ENCODE measurements at places on chromosomes 16 and 17.
A peak's percentile ranks its signal among the peaks of the same experiment; 100 is the strongest.

GRCh38 chr17:32875923-32876416 lies 954 bp downstream of the MYO1D start:
- no peak for DNase-seq

DNA sequence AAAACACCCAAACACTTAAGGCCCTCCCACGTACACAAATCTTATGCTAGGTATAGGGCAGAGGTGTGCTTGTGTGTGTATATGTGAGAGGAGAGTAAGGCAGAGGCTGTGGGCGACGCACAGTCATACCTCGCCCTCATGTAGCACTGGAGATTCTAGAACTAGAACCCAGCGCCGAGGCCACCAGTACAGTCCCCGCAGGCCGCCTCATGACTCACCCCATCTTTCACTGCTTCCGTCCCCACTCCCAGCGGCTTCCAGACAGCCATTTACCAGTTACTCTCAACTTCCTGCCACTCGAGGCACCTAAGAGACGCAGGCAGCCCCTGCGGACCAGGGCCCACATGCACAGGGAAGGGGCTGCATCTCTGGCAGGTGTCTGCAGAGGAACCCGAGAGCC lies 23.2 kb upstream of the CYTH1 start:
- DNase-seq: no peak

GRCh38 chr17:8079291-8080207 lies 8.0 kb downstream of the ALOX12B start:
- no peak for DNase-seq

DNA sequence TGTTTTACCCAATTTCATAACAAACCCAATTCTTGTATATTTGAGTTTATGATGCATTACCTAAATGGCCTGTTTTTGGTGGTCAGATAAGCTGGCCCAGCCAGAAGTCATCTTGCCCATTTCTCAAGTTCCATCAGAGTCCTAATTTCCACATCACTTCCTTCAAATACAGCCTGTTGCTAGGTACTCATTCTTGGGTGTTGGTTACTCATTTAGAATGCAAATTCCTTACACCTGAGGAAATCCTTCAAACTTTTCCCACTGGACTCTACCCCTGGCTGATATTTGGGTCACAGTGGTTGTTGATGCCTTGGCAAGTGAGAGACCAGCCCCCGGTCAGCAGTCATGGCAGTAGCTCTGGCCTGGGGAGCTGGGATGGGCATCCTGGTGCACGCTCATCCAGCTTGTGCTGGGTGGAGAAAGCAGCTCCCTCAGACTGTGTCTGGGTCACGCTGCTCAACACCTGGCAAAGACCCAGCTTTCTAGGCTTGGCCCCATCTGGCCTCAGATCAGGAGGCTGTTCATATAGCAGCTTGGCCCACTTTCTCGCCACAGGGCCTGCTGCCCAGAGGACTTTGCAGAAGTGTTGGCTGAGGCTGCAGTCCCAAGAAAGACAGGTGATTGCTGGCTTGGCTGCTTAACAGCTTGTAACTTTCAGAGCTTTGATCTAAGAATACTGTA lies 25.8 kb downstream of the WSB1 start:
- peak; percentile 12 for DNase-seq

DNA sequence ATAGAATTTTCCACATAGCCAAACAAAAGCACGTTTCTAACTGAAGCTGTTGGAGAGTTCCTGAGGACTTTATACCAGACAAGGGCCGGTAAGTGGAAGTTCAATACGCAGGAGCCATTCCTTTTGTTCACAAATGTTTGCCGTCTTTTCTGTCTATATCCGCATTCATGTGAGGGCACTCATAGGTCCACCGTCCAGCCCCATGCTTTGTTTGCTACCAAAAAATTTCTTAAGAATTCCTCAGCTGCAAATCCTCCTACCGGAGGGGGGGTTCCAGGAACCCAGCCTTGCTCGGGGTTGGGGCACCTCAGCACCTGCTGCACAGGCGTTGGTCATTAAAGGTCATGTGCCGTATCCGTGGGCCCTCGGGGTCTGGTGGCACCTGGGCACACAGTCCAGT lies 276.8 kb downstream of the SEC14L1 start:
- no peak for DNase-seq

DNA sequence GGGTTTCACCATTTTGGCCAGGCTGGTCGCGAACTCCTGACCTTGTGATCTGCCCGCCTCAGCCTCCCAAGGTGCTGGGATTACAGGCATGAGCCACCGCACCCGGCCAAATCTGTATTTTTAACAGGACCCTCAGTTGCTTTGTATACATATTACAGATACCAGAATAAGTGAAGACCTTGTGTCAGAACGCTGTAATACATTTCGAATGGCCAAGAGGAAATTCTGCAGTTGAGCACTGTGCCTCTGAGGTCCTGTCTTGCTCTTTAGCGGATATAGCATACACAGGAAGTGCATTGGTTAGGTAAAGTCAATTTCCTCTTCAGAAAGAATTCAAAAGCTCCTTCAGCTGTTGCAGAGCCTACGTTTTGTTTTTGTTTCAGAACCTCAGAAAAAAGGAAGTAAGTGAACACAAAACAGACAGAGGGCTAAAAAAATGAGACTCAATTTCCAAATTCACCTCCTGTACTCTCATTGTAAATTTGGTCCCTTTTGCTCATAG lies 15.7 kb downstream of the CRLF3 start:
- DNase-seq: no peak

DNA sequence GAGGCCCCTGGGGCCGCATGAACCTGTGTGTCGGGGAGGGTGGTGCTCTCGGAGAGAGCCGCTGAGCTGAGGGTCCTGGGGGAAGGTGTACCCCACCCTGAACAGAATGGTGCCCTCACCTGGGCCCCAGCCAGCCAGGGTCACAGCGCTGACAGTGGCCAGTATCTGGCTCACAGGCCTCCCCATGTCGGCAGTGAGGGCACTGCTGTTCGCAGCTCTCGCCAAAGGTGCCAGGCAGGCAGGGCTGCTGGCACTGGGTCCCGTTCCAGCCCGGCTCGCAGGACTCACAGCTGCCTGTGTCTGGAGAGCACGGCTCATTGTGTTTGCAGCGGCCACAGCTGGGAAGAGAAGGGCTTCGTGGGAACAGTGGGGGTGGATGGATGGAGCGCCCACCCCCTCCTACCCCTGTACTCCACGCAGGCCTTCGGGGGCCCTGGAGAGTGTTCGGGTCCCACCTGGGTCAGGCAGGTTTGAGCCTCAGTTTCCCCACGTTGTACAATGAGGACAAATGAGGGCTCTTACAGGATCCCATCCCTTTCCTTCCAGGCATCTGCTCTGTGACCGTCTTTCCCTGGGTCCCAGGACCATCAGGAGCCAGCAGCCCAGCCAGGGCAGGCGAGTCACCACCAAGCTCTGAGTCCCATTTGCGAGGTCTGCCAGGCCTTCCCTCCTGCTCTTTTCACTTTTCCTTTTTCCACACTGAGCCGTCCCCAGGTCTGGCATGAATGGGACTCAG lies 5.0 kb downstream of the SCARF1 start:
- DNase-seq: no peak

- DNase-seq: no peak
These were observed at the start of gene MCRIP2 for GRCh38 chr16:641326-642188. TSS of gene MCRIP2 (plus strand) at chr16:641828. CDS start at chr16:641992, 164 bp downstream.

GRCh38 chr16:77686385-77686784 lies 35.9 kb upstream of the NUDT7 start:
- no peak for DNase-seq

- no peak for DNase-seq
These were observed 43.6 kb upstream of the YPEL2 start for GRCh38 chr17:59287891-59288290.

GRCh38 chr16:57000271-57001025 lies 11.1 kb downstream of the NLRC5 start:
- DNase-seq: peak; percentile 62

GRCh38 chr17:9346296-9346926 lies 229.2 kb downstream of the STX8 start:
- peak; percentile 79 for DNase-seq

DNA sequence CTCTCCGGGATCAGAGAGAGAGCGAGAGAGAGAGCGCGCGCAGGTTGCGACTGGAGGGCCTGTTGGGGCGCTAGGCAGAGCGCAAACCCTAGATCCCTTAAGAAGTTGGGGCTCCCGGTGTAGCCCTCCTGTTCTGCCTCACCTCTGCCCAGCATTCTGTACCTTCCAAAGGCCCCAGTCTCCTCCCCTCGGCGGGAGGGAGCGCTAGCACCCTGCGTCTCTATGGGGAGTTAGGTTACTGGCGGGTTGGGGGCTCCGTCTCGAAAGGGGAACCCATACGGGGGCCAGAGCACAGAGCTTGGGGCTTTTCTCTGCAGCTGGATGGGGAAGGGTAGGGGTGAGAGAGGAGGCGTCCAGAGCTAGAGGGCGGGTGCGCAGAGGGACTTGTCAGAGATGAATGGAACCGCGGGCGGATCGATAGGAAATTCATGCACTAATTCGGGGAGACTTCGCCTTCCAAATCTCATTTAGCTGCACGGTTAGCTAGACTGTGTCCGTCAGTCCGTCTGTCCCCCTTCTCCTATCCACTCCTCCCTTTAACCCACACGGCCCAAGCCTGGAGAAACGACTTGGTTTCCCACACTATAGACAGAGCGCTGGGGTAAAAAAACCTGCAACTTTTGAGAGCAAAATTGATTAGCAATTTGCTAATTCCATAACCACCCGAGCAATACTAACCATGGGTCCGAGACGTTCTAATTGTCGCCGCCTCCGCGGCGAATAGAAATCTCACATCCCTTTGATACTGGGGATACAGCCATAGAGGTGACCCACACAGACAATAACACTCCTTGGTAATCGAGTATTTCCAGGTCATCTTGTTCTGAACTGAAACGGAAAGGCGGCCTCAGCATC lies 693 bp upstream of the HOXB4 start:
- no peak for DNase-seq

Data from H4 (cell line).